Effector CD4-positive, alpha-beta T cell (primary cell): ENCODE measurements at places on chromosomes 5 and 9.

DNA sequence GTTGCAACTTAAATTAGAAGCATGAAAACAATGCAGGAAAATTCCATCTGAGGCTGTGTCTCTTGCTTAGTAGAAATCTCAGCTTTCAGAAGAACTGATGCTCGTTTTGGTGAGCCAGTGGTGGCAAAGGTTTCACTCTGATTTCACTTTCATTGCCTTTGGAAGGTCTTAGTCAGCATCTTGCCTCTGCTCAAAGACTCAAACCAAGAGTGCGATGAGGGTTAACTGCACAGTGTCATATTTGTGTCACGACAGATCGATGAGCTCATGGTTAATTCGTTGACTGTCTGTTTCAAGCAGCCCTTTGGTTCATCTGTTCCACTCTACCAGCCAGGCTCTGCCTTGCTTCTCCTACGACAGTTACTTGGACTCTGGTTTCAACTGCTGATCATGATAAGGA is 331.3 kb upstream of the KIF2A start:
- DNase-seq: no peak

GRCh38 chr5:172834415-172835289 is 601 bp downstream of the ERGIC1 start:
- no peak for DNase-seq

GRCh38 chr5:32460702-32461101 is 16.2 kb upstream of the ZFR start:
- no peak for DNase-seq

DNA sequence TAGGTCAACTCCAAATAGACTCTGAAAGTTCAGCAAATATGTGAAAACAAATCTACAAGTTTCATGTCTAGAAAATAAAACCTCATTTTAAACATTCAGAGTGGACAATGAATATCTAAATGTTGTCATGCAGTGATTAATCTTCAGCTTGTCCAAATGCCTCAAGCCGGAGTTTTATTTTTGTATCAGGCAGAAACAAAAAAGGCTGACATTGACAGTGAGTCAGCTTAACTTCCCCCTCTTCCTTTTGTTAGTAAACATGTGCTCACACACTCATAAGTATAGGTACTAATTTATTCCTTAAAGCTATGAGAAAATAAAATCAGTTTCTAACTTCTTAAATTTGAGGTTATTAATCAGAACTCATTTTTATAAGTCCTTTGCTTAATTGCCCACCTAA is 467.9 kb upstream of the DAB2 start:
- DNase-seq: no peak

DNA sequence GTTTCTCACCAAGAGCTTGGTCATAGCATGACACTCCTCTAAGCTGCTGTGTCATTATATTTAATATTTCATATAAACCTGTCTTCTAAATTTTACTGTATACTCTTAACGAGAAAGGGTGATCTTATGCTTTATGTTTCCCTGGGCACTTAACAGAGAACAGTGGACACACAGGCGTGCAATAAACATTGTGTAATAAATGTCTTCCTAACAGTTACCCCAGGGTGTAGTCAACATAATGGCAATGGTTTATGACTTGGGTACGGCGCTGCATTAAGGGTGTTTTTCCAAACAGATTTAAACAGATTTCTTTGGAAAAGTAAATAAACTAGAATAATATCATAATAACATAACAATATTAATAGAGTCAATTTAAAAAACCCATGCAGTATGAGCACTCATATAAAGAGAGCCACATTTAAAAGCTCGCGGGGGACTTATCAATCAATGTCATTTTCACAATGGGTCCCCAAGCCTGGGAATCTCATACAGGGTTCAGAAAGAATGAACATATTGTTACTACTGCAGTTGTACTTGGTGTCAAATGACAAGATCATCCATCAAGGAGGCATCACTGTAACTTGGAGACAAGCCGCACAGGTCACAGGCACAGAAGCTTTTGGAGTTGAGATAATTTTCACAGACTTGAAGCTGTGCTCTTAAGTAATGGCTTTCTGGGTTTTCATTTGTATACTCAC is 376.4 kb downstream of the CTNND2 start:
- DNase-seq: no peak

DNA sequence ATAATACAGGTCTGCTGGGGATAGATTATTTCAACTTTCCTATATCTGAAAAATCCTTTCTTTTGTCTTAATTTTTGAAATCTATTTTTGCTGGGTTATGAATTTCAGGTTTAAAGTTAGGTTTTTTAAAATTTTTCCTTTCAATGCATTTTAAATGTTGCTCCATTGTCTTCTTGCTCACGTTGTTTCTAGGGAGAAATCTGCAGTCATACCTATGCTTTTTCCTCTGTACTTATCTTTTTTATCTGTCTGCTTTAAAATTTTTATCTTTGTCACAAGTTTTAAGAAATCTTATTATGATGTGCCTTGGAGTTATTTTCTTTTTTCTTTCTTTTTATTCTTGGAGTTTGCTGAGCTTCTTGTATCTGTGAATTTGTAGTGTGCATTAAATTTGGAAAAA is 412.0 kb upstream of the KIF2A start:
- no peak for DNase-seq

GRCh38 chr9:86572904-86573303 is 218.7 kb upstream of the TUT7 start:
- DNase-seq: no peak

DNA sequence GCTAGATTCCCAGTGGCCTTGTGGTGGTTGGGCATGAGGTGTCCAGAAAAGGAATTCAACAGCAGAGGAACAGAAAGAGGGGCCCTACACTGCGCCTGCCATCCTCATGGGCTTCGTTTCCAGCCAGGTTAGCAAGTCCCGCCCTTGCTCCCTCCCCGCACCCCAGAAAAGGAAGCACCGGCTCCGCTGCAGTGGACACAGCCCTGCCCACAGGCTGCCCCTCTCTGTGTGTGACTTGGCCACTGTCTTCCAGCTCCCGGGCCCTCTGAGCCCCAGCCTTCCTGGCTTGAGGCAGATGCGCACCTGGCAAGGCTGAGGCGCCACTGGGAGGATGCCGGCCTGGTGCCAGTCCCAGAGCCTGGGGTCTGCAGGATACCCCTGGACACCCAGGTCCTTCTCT is 305.0 kb upstream of the IRX4 start:
- no peak for DNase-seq

GRCh38 chr5:14415024-14415697 is 166.4 kb upstream of the OTULINL start:
- no peak for DNase-seq

DNA sequence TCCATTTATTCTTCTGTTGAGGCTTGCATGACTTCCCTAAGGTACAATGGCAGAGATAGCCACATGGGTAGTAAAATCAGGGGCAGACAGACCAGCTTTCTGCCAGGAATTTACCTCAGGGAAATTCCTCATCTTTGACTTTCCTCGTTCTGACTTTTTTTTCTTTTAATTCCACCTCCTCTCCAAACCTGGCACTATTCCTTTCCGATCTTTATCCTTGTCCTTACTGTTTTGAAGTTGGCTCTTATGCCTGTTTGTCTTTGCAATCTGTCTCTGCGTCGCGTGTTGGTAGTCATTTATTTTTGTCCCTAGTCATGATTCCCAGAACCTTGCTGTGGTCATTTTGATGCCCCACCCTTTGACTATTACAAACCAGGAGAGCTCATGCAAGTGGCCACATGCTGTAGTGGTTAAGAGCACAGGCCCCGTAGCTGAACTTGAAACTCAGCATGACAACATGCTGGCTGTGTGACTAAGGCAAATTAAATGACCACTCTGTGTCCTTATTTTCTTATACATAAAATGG is 19.0 kb downstream of the TMC1 start:
- DNase-seq: no peak

DNA sequence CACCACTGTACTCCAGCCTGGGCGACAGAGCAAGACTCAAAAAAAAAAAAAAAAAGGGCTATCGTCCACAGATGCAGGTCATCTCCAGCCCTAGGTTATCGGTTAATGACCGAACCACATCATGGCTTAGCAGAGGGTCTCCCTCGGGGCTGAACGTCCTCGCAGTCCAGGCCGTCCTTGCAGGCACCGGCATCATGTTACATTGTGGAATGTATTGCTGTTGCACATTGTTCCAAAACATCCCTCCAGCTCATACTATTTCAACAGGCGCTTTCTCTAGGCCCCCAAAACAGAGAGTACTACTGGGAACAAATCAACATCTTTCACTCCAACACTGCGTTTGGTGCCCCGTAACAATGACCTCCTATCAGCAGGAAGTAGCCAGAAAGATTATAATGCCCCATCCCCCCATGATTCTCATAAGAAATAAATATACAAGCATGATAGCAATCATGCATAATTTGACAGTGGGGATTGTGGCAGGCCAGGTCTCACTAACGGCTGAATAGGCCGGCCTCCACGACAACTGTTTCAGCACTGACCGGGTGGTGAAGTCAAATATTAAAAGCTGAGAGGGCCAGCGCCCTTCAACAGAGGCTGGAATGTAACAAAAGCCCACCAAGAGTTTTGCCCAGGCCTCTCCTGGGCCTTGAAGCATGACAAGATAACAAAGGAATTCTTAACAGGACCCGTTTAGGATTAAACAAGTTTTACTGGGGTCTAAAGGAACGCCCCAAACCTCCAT is 1.1 kb upstream of the LCN9 start:
- no peak for DNase-seq
